ENCODE measurements at places on chromosomes 4 and X. TPM values are rescaled to one million over a fixed set of nuclear protein-coding genes. Genes with fewer than 3 reads are reported as not detected.

PRPS2 gene
- 28.1 TPM for polyA plus RNA-seq

DCAF4L1 gene
- 0.21 TPM for polyA plus RNA-seq

MRFAP1L1 gene
- polyA plus RNA-seq = 64.1 TPM

MTNR1A gene
- 0.48 TPM for polyA plus RNA-seq

GRCh38 chr4:74549936-74550335, 105.0 kb downstream of the AREG start:
- DNase-seq = no peak

DNA sequence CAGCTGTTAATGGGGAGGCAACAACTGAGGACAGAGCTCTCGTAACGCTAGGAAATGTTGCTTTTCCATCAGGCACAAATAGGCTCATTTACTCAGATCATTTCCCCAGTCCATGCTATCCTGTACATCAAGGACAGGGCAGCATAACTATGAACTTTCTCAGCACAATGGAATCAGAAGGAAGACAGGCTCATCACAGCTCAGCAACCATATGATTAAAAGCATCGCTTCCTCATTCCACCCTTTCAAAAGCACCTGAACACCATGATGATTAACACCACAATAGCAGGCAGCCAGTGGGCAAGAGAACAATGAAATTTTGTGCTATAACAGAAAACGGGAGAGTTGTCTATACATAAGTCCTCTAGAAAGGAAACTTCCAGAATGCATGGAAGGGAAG, 297.8 kb downstream of the ZNF674 start:
- no peak for DNase-seq

DNA sequence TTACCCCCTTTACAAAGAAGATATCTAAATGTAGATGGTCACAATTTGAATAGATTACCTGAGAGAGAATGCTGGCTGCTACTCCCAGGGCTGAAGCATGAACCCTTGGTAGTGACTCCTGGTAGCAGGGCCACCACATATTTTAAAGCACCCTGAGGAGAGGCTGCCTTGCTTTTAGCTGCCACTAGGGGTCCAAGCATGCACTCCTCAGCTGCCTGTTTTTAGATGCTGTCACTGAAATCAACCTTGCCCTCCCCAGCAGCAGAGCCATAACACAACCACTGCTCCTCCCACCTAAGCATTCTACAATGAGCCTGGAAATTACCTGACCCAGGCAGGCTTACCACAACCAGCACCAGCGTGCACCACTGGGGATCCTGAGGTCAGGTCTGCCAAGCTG, 850.9 kb downstream of the FAM133A start:
- DNase-seq = no peak

DNA sequence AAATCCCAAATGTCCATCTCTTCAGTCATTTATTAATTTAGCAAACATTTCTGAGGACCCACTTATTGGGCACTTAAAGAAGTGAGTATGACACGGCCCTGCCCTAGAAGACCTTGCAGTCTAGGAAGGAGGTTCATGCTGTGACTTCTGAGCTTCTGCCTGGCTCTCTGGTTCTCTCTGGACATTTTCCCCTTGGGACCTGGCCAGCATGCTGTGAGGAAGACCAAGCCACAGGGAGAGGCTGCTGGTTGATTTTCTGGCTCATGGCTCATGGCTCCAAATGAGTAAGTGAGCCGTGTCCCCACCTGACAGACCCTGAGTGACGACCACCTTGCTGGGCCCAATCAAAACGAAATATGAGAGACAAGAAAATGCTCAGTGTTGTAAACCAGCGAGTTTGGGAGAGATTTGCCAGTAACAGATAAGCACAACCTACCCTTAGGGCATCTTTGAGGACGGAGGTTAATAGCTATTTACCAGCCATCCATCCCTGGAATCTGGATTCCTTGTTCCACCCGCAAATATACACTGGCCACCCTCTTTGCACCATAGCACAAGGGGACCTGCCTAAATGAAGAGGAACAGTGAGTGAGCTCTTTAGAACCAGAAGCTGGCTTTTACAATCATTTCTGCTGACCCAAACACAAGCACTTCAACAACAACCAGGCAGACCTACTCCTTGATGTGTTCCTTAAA, 876 bp downstream of the MPP1 start:
- no peak for DNase-seq

DNA sequence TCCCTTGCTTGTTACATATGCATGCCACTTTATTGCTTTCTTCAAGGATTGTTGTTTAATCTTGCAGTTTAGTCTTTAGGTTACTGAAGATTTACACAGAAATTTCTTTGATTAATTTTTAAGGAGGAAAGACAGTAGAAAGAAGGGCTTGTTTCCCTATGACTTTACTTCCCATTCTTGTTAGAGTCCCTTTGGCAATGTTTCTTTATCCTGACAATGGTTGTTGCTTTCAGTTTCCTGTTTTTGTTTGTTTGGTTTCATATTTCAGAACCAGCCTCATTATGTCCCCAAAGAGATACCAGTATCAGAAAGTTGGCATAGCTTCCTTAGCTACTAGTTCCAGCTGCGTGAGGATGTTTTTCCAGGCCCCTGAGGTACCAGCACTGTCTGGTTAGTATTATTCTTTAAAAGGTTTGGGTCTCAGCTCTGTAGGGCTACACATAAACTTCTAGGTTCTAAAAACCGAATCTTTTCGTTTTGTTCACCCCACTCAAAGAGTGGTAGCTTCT, 61.3 kb upstream of the UNC5C start:
- DNase-seq = no peak

GRCh38 chr4:88522702-88523324, 763 bp downstream of the PYURF start:
- DNase-seq = peak; percentile 57

GRCh38 chr4:102524691-102525090, 23.5 kb downstream of the NFKB1 start:
- no peak for DNase-seq

DNA sequence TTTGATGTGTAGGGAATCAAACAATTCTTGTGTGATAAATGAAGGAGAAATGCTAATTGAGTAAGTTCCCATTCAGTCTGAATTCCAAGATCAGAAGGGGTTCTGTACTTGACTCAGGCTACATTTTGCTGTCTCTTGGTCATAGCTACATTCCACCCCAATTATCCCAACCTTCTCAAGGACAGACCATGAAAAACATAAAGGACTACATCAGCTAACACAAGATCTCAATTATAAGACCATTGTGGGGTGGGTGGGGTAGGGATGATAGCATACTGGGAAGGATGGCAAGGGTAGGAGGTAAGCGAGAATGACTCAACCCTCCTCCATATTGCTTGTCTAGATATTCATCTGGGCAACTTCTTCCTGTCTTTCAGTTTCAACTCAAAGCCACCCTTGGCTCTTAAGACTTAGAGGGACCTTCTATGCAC, 87.4 kb upstream of the ETNPPL start:
- no peak for DNase-seq

GRCh38 chr4:185915271-185915670, 103.3 kb upstream of the SORBS2 start:
- DNase-seq = no peak

DNA sequence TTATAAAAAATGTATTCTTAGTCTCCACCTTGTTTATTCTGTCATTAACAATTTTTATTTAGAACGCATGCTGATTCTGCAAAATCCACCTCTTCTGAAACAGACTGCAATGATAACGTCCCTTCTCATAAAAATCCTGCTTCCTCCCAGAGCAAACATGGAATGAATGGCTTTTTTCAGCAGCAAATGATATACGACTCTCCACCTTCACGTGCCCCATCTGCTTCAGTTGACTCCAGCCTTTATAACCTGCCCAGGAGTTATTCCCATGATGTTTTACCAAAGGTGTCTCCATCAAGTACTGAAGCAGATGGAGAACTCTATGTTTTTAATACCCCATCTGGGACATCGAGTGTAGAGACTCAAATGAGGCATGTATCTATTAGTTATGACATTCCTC, 75.6 kb upstream of the SMARCA5 start:
- DNase-seq = no peak

- no peak for DNase-seq
Measured at GRCh38 chr4:174928575-174929253, 10.6 kb downstream of the ADAM29 start.

DNA sequence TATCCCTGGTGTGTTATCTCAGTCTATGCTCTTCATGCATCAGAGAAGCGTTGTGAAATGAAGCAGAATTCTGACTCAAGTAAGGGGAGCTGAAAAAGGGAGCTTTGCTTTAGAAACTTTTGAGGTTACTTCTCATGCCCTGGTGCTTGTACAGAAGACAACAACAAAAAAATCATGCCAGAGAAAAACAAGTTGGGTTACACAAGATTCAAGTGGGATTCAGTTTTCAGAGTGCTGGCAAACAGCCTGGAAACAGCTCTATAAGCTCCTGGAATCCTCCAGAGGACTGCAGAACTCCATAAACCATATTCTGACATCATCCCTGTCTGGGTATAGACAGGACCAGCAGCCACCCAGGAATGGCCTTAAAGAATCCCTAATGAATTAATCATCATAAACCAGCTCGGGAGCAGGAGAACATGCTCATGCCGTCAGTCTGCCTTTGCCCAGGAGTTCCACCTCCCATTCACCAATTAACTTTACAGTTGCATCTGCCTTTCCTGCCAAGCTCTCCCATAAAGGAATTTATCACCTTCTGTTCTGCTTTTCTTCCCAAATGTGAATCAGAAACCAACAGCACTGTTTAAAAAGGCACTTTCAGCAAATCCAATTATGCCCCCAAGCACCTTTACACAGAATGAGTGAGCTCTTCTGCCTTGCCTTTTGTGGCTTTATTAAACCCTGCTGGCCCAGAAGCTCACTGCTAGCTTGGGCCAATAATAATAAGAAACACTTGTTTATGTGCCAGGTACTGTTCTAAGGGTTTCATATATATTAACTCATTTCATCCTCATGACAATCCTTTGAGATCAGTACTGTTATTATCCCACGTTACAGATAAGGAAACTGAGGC, 54.5 kb upstream of the FBXW7 start:
- DNase-seq = peak; percentile 67

Measured in large intestine (tissue), 12 donors.